ENCODE measurements at places on chromosomes 3 and 15.

DNA sequence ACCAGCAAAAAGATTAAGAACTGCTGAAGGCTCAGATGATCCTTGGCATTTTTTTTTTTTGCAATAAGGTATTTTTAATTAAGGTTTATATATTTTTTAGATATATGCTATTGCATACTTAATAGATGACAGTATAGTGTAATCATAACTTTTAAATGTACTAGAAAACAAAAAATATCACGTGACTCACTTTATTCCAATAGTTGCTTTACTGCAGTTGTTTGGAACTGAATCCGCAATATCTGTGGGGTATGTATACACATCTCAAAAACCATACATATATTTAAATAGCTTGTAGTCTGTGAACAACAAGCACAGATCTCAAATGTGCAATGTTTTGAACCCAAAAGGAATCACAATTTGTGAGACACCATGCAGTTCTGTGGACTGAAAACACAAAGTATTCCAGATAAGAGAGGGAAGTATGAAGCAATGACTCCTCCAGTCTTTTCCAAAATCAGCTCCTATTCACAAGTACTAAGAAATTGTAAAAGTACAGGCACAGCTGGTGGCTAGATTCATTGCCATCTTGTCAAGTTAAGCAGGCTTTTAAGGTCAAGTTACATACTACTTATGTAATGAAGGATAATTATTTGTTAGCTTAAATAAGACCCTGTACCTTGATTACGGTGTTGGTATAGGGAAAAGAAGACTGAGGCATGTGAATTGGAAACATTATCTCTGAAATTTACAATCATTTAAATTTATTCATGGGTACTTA is 331.1 kb downstream of the TBC1D5 start:
- no peak for DNase-seq

DNA sequence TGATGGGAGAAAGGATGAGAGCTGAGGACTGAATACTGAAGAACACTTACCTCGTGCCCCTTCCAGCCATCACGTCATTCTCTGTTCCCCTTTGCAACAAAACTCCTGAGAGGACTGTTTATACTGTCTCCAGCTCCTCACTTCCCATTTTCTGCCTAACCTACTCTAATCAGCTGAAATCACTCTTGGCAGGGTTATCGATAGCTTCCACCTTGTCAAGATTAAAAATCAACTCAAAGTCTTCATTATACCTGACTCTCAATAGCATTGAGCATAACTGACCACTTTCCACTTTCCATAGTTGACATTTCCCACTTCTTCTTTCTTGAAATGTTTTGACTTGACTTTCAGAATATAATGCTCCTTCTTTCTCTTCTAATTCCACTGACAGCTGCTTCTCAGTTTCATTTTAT is 4.3 kb downstream of the BTBD1 start:
- DNase-seq: no peak

DNA sequence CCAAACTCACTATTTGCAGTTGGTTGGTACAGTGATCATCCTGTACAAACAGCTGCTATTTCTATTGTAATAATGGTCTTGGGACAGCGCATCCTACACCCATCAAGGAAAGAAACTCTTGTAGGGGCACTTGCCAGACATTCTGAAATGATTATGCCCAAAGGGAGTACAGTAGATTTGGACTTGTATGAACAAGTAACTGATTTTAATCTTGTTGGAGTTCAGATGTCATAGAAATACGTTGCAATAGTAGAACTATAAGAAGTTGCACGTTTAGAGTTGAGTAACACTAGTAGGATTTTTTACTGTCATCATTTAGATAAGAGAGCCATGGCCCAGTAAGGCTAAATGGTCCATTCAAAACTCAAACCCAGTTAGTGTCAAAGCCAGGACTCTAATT is 192.8 kb downstream of the SATB1 start:
- DNase-seq: no peak

GRCh38 chr3:133831966-133832801 is 26.6 kb downstream of the SRPRB start:
- DNase-seq: no peak

DNA sequence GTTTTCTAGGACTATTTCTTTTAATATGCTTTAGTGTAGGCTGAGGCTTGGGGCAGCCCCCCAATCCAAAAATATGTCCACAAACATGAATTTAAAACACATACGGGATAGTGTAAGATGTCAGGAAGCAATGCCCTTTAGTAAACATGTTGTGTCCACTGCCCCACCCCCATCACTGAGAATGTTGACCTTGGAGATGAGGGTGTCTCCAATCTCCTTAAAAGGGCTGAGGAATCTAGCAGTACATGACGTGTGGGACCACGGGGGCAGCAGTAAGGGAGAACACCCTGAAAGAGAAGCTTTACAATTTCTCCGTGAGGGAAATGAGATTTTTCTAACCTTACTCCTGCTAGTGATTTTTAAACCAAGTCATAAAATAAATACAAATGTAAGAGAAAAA is 84.7 kb downstream of the SQOR start:
- DNase-seq: no peak

- no peak for DNase-seq
These were observed 17.1 kb downstream of the CCDC13 start for GRCh38 chr3:42755681-42756578.

DNA sequence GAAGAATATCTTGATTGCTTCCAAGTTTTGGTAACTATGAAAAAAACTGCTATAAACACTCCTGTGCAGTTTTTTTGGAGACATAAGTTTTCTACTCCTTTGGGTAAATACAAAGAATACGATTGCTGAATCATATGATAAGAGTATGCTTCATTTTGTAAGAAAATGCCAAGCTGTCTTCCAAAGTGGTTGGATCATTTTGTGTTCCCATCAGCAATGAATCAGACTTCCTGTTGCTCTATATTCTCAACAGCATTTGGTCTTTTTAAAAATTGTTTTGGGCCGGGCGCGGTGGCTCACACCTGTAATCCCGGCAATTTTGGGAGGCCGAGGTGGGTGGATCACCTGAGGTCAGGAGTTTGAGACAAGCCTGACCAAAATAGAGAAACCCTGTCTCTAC is 14.5 kb downstream of the BTD start:
- no peak for DNase-seq

- no peak for DNase-seq
These were observed 16.9 kb upstream of the PRKCI start for GRCh38 chr3:170205302-170205701.

GRCh38 chr3:182970811-182971418 is 9.4 kb downstream of the DCUN1D1 start:
- no peak for DNase-seq

DNA sequence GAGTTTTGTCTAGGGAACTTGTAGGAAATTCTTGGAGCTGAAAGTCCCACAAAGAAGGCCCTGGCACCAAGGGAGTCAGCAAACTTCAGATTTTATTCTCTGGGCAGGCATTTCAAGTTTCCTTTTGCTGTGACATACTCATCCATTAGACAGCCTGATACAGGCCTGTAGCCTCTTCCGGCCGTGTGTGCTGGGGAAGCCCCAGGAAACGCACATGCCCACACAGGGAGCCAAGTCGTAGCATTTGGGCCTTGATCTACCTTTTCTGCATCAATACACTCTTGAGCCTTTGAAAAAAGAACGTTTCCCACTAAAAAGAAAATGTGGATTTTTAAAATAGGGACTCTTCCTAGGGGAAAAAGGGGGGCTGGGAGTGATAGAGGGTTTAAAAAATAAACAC is 15.0 kb downstream of the TIGIT start:
- DNase-seq: peak; percentile 63

- DNase-seq: no peak
These were observed 25.4 kb downstream of the ALS2CL start for GRCh38 chr3:46668116-46668515.

- no peak for DNase-seq
These were observed 34.6 kb upstream of the TOPAZ1 start for GRCh38 chr3:44206862-44207652.

DNA sequence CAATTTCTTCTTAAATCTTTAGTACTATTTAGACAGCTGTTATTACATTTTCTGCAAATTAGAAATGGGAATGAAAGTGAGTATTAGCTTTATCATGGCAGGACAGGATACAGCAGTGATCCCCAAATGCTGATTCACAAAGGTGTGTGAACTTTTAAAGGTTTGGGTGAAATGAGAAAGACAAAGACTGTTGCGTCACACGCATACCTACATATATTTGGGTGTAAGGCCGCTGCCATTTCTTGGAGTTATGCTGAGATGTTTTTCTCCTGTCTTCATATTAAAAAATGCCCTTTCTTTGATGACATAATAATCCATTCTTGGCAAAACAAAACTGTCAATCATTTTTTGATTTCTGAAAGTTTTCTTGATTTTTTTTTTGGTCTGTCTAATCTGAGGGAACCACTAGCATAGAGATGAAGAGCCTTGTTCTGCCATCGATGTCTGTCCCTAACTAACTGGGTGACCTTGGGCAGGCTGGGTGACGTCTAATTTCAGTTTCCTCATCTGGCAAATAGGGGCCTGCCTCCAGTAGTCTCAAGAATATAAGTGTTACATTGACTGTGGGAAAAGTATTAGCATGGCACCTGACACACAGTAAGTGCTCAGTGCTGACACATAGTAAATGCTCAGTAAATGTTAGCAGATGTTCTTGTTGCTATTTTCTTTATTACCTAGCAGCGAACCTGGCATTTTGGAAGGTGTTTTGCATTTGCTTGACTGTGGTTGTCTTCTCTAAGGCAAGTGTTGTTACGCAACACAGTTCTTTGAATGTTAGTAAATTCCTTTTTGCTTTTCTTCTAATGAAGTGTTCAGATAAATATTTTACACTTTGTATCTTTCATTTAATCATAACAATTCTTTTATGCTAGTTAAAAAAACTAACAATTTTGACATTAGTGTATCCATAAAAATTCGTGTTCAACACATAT is 5.0 kb downstream of the MITF start:
- DNase-seq: no peak

GRCh38 chr3:146092230-146092629 is 68.8 kb downstream of the PLOD2 start:
- DNase-seq: no peak

GRCh38 chr3:41222501-41222900 is 23.2 kb downstream of the CTNNB1 start:
- DNase-seq: no peak

- DNase-seq: no peak
These were observed 50.5 kb upstream of the ARHGEF3 start for GRCh38 chr3:56851966-56852884.

- no peak for DNase-seq
These were observed 32.2 kb downstream of the SSR3 start for GRCh38 chr3:156522673-156523072.
